ENCODE measurements at places on chromosomes 5 and 9.

GRCh38 chr5:82738681-82739269 is 338.4 kb downstream of the TMEM167A start:
- DNase-seq: no peak

GRCh38 chr5:73286896-73287295 is 113.9 kb downstream of the TMEM174 start:
- DNase-seq: no peak

DNA sequence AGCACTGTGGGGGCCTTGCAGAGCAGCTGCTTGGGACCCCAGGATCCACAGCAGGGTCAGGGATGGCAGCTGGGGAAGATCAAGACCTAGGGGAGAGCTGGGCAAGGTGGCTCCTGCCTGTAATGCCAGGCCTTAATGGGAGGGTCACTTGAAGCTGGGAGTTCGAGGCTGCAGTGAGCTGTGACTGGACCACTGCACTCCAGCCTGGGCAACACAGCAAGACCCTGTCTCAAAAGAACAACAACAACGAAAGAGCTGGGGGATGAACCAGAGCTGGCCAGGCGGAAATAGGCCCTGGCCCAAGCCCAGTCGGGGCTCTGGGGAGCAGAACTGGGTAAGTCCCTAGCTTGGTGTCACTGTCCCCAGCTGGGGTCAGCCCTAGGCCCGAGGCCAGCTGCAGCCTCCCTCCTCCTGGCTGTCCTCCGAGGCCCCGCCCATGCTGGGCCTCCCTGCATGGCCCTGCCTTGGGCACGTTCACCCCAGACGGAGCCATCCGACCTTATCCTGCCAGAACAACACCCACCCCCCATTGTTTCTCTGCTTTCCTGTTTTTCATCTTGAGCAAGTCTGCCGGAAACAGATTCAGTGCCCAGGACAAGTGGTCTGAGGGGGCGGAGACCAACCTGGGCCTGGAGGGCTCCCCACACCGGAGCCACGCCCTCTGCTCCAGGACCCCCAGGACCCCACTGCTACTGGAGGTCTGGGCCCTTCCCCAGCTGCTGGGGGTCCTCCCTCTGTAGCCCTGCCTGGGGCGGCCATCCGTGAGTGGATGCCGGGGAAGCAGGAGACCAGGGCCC is 1.9 kb downstream of the DIPK1B start:
- no peak for DNase-seq

DNA sequence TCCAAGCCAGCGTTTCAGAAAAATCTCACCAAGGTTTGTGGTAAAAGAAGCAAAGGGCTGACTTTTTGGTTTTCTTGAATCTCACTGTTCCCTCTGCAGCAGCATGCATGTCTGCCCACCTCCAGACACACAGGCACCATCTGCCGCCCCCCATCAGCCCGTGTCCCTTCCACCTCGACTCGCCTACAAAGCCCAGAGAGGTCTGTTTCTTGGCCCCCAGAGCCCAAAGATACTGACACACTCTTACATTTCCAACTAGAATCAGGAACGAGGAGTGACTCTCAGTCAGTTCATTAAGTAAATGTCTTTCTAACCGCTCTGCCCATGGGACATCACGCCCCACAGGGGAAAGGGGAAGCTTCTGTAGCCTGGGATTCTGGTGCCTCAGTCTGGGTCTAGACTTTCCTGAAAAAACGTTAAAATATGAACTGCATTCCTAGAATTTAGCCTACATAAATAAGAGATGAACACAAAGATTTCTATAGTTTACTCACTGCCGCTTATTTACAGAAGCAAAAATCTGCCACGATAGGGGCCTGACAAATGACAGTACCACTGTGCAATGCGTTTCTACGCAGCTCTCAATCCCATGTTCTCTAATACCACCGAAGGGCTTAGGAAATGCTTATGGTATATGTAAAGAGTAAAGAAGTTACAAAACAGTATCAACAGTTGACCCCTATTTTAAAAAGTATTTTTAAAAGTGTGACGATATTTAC is 4.1 kb downstream of the IL4 start:
- no peak for DNase-seq

DNA sequence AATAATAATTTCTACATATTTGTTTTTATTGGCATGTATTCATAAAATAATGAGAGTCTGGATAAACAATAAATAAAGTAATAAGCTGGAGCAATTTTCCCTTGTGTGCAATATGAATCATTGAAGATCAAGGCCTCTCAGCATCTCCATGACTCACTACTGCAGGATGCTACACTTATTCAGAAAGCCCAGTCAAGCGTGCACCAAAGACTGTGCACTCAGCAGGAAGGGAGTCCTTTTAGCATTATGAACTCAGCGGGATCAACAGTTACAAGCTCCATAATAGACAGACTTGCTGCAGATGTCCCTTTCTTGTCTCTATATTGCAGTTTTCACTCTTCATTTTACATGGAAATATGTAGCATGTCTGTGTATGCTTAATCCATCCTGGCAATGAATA is 485.3 kb downstream of the CDH9 start:
- no peak for DNase-seq

DNA sequence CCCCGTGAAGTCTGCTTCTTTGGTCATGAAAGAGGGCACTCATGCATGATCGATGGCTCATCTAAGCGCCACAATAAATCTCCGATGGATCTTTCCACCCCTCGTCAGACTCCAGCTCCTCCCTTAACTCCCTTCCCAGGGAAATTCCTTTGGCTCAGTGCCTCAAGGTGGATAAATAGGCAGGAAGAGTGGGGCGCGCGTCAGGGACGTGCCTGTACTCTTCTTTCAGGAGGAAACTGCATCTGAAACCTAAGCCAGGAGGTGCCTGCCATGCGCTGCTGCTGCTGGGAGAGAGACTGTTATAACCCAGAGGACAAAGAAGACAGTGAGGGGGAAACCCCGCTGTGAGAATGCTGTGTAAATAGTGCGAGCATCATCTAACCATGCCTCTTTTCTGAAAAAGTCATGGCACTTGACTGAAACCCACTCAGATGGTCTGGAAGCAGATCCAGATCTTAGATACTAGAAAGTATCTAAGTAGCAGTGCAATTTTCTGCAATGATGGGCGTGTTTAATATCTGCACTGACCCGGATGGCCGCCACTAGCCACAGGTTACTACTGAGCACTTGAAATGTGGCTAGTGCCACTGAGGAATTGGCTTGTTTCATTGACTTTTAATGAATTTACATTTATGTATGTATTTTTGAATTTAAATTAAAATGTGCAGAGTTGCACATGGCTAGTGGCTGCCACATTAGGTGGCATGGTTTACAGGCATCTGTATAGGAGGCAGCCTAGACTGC is 120.3 kb upstream of the BASP1 start:
- DNase-seq: no peak

DNA sequence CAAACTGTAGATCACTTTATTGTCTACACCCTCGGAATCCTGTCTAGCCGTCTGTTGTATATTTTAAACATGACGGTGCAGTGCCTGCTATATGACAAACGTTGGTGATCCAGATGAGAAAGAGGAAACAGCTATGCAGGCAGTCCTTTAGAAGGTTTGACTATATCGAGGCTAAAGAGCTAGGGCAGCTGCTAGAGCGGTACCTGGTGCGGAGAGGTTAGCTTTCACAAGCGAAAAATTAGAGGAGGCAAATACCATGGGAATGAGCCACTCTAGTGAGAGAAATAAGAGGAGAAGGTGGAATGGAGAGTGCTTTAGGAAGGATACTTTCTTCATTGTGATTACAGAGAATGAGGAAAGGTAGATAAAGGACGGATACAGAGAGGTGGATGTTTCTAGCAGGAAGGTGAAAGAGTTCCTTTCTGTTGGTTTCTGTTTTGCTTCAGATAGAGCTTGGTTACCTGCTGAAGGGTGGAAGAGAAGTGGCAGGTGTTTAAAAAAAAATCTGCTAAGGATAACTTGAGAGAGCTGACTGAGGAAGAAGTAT is 959 bp upstream of the FBXL17 start:
- DNase-seq: no peak

DNA sequence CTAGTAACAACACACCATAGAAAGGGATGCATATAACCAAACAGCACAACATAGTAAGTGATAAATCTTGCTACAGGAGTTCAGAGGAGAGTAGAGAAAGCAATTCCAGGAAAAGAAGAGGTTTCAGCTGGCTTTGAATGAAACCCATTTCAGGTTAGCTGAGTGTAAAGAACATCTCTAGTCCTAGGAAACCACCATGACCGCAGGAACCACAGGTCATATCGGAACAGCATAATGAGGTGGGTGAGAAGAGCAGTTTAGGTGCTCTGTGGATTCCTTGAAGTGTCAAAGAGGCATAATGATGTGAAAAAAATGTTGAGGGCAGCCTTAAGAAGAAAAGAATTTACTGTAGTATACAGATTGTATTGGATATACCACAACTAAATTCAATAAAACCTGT is 507.5 kb downstream of the MTRR start:
- no peak for DNase-seq

GRCh38 chr5:86617756-86618576 is at the start of gene COX7C:
Gene COX7C, plus strand, starts transcription at chr5:86617941. Its CDS starts 115 bp downstream, at chr5:86618056.
- peak; percentile 91 for DNase-seq

- DNase-seq: no peak
These were observed 1.9 kb upstream of the LPCAT1 start for GRCh38 chr5:1525624-1526189.

DNA sequence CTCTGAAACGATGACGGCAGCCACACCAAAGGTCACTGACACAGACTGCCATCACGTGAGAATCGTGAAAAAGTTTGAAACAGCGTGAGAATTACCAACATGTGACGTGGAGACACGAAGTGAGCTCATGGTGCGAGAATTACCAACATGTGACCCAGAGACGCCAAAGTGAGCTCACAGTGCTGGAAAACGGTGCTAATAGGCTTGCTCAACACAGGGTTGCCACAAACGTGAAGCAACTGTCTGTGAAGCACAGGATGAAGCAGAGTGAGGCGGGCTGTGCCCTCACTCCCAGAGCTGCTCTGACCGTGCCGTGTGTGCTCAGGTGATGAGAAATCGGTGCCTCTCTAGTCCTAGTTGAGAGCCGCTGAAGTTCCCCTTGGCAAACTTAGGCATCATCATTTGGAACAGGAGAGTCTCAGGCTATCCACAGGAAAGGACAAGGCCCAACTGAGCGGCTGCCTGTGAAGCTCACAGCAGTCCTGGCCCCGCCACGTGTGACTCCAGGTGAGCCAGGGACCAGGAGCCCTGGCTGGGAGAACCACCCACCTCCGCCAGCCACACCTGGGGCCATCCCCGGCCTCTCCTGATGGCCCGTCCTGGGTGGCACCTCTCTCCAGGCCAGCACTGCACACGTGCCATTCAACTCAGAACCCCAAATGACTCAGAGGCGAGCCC is 29.8 kb upstream of the SLC6A3 start:
- no peak for DNase-seq

DNA sequence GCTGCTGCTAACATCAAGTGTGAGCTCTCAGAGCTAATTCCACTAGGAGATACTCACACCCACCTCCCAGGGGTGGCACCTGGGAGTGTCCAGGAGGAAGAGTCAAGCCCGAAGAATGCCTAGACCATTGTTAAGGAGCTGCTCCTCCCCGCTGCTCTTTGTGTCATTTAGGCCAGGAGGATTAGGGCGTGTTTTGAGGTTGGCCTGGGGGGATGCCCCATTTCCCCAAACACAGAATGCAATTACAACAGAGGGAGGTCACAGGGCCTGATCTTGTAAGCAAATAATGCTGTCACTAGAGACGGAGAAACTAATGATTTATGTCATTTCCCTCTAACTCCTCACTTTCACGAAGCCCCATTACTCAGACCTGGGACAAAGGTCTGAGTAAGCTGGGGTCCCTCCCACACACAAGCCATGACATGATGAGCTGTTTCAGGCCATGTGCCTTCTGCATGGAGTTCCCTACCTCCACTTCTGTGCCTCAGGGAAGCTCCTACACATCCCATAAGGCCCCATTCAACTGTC is 312.5 kb downstream of the ACTL7B start:
- DNase-seq: no peak

- DNase-seq: no peak
These were observed 72.7 kb upstream of the ORM1 start for GRCh38 chr9:114250235-114250568.

- no peak for DNase-seq
These were observed 10.6 kb downstream of the NR2F1 start for GRCh38 chr5:93593476-93594131.

- DNase-seq: no peak
These were observed 30.6 kb downstream of the CRHBP start for GRCh38 chr5:76983468-76983867.

- no peak for DNase-seq
These were observed 15.5 kb downstream of the IRX4 start for GRCh38 chr5:1867114-1867814.

DNA sequence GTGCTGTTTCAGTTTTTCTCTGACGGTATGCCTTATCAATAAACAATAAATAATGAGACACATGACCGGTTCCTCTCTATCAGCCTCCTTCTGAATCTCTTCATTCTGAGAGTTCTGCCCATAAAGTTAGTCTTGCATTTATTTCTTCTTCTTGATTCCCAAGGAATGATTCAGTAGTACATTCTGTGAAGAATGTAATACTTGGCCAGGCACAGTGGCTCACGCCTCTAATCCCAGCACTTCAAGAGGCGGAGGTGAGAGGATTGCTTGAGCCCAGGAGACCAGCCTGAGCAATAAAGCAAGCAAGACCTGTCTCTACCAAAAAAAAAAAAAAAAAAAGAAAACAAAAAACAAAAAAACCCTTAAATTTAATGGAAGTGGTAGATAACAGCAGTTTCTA is 53.9 kb downstream of the PAM start:
- no peak for DNase-seq

DNA sequence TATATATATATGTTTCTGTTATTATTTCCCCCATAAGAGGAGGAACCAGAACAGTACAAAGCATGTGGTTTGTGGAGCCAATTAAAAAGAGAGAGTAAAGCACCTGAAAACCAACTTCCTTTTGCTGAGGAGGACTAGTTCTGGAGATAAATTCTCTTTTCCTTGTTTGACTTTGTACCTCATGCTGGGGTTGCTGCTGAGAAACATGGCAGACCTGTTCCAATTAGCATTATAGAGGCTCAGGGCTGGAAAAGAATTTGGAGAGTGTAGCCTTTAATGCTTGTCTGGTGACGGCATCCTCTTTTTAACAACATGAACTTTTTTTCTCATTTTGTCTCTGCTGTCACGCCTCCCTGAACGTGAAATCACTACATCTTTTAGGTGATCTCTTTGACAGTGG is 32.8 kb upstream of the NMUR2 start:
- DNase-seq: no peak
